Stimulated activated CD4-positive, alpha-beta T cell treated with anti-CD3 and anti-CD28 coated beads, Interleukin-12 subunit alpha, Interleukin-12 subunit beta, amount 100 ng/mL, for 24 hours (primary cell): ENCODE measurements at places on chromosomes 3 and 15.

GRCh38 chr15:80480171-80480811 lies 76.1 kb downstream of the ARNT2 start:
- no peak for DNase-seq

GRCh38 chr3:58021962-58022361 lies 13.7 kb downstream of the FLNB start:
- no peak for DNase-seq

- DNase-seq, result no peak
Observed at GRCh38 chr3:19065027-19065426, 83.3 kb upstream of the KCNH8 start.

GRCh38 chr3:148646126-148646665 lies 51.5 kb upstream of the AGTR1 start:
- DNase-seq, result no peak

- DNase-seq, result no peak
Observed at GRCh38 chr3:188584162-188584529, 430.2 kb downstream of the LPP start.

DNA sequence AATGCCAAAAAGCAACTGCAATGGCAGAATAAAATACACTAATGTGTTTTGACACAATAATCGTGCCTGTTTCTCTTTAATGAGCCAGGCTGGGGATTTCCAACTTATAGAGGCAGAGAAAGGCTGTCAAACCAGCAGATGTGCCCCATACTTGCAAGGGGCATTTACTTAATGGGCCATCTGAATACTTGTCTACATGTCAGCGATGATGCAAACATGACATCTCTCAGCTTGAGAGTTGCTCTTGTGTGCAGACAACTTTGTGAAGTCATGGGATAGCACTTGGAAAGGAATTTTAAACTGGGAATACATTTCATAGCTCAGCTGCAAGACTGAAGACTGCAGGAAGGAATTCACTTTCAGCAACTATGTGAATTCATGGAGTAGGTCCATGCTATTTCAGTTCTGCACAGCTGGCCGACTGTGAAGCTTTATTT lies 127.4 kb upstream of the ADAMTS9 start:
- DNase-seq, result no peak

DNA sequence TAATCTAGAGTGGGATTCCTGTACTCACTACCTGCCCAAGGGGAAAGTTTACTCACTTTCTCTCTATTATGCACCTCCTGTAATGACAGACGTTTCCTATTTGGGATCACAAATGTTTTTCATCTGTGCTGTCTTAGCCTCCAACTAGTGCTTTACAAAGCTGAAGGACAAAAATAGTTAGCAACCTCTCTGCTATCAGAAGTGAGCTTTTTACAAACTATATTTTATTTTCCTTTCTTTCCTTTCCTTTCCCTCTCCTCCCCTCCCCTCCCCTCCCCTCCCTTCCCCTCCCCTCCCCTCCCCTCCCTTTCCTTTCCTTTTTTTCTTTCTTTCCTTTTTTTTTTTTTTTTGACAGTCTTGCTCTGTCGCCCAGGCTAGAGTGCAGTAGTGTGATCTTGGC lies 130.8 kb downstream of the UNC13C start:
- DNase-seq, result no peak

- DNase-seq, result no peak
Observed at GRCh38 chr15:75228787-75229186, 27.1 kb downstream of the C15orf39 start.

GRCh38 chr3:16089521-16089920 lies 85.0 kb upstream of the GALNT15 start:
- DNase-seq, result no peak

DNA sequence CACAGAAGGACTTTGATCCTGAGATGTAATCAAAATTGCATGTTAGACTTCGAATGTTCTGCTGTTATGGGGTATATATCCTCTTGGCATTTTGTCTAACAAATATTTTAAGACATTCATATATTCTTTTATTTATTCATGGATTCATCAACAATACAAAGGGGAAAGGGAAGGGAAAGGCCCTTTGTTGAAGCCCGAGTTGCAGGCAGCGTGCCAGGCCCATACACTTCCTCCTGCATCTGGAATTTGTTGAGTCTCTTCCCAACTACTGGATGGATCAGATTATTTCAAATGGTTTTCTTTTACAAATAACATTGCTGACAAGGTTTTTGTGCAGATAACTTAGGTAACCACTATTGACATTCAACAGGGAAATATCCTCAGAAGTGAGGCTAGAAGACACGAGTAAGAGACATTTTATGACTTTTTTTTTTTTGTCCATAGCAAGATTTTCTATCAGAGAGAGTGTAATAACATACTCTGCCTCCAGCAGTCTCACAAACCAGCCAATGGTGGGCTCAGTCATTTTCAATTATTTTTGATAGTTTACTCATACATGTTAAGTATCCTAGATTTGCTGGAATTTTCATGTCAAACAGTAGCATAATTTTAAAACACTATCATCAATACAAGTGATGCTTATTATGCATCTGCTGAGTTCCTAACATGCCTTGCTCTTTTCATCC lies 94.3 kb downstream of the RPL39L start:
- DNase-seq, result no peak

DNA sequence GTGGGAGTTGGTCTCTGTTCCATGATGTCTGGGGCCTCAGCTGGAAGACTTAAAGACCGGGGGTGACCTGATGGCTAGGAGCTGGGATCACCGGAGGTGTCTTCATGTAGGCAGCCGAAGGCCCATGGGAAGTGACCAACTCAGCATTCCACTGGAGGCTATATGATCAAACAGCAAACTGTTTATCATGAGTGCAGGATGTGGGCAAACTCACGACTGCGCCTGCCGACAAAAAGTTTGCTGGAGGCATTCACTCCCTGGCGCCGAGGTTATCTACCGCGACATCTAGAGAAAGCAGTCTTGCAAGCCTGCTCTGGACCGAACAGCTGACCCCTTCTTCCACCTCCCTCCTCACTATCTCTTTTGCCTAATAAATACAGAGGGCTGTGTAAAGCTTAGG lies 62.7 kb upstream of the NR2C2 start:
- no peak for DNase-seq

- DNase-seq, result no peak
Observed at GRCh38 chr3:187736418-187736871, 8.8 kb downstream of the BCL6 start.

GRCh38 chr15:34795267-34796081 lies at the start of gene ACTC1:
TSS of gene ACTC1 (minus strand) at chr15:34795549. CDS start at chr15:34794808, 741 bp downstream.
- DNase-seq, result no peak

- no peak for DNase-seq
Observed at GRCh38 chr3:48320996-48321395, 12.5 kb downstream of the SPINK8 start.

DNA sequence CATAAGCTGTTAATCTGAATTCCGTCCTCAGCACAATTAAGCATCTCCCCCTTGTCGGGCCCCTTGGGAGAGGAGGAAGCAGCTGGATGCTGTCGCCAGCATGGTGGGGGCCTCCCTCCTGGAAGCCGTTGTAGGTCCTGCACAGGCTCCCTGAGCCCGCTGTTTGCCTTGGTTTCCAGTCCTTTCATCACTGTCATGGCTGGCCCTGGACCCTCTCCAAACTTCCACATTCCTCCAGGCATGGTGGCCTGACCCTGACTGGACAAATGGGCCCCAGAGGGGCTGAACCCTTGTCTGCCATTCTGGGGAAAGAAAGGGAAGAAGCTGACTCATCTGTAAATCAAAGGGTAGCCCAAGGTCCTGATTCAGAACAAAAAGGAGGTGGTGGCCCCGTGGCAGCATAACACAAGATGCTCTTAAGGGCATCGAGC lies 300.5 kb upstream of the LRRFIP2 start:
- no peak for DNase-seq

GRCh38 chr3:52606373-52607085 lies 70.1 kb downstream of the UQCC5 start:
- no peak for DNase-seq

GRCh38 chr15:26773917-26774316 lies 1.1 kb upstream of the GABRB3 start:
- no peak for DNase-seq

DNA sequence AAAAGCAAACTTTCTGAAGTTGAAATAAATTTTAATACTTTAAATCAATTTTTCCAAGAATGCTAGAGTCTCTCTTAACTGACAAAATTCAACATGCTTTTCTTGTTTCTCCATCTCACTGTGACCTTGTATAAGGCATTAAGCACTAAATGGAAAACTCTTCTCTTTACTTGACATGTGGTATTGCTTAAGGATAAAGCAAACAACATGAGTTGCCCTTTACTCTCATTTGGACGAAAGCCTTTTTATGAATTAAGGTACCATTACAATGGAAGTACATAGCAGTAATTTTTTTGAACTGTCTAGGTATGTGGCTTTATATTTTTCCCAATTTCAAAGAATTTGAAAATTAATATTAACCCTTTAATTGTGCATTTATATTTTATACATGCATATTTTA lies 1.4 kb downstream of the STRIT1 start:
- no peak for DNase-seq

DNA sequence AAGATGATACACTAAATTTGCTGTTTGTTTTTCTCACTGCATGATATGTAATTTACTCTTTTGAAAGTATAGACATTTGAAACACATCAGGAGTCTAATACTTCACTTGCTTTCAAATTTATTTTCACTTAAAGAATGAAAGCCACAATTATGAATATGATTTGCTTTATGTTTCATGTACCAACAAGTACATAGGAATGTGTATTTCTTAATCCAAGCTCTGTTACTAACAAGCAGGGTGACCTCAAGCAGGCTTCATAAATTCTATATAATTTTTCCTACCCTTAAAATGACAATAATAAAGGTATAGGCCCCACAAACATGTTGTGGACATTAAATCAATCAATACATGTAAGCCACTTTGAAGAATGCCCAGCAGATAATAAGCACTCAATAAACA lies 170.2 kb upstream of the P2RY1 start:
- no peak for DNase-seq

DNA sequence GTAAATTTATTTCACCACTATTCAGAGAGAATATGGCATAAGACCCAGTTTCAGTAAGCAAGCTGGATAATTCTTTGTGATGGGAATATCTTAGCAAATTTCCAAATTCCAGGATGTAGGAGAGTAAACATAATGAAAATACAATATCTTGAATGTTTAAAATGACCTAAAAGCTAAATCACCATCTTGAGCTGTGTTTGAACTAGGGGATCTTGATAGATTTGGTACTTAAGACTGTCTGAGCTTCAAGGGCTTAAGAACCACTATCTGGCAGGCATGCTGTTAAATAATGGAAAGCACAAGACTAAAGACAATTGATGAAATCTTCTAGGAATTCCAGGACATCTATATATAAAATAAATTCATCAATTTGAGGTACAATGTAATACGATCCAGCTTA lies 217.7 kb downstream of the ATP8B4 start:
- no peak for DNase-seq

- no peak for DNase-seq
Observed at GRCh38 chr15:40006646-40007045, 32.3 kb downstream of the SRP14 start.

- DNase-seq, result no peak
Observed at GRCh38 chr3:129507181-129507831, 21.1 kb upstream of the RHO start.

DNA sequence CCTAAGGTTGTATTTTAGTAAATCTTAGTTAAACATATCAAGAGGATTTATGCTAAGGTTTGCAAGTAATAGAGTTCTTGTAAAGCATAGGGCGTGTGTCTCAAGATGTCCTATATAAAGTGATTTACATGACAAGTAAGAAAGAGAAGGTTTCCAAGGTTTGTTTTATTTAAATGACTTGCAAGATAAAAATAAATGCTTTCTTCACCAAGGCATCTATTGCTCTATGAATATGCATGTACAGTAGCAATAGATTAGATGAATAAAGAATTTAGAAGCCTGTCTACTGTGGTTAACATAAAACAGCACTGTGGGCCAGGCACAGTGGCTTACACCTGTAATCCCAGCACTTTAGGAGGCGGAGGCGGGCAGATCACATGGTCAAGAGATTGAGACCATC lies 466.4 kb upstream of the IL12A start:
- DNase-seq, result no peak

DNA sequence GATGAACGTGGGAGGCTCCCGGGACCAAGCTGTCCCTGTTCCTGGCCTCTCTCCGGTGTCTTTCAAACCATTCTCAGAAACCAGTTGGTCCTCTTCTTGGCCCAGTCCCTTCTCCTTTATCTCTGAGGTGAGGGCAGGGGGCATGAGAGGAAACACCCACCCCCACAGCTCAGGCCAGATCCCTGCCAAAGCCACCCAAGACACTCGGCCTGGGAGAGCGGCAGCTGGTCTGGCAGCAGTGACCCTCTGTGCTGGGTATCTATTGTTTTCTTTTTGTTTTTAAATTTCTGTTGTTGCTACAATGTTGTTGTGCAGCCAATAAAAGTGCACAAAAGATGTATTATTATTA lies 27.3 kb downstream of the ACSBG1 start:
- DNase-seq, result no peak

GRCh38 chr3:102979682-102980354 lies 545.0 kb downstream of the ZPLD1 start:
- DNase-seq, result no peak

DNA sequence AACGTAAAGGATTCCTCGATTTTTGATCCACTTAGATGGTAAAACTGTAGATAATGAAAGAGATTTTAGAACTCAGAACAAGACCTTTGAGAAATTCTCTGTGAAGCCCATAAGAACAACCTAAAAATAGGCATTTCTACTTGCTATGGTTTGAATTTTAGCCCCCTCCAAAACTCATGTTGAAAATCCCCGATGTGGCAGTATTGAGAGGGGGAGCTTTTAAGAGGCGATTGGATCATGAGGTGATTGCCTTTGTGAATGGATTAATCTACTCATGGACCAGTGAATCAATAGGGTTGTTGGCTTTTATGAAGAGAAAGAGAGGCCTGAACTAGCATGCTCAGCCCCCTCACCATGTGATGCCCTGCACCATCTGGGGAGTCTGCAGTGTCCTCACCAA lies 20.2 kb upstream of the AHSG start:
- no peak for DNase-seq

DNA sequence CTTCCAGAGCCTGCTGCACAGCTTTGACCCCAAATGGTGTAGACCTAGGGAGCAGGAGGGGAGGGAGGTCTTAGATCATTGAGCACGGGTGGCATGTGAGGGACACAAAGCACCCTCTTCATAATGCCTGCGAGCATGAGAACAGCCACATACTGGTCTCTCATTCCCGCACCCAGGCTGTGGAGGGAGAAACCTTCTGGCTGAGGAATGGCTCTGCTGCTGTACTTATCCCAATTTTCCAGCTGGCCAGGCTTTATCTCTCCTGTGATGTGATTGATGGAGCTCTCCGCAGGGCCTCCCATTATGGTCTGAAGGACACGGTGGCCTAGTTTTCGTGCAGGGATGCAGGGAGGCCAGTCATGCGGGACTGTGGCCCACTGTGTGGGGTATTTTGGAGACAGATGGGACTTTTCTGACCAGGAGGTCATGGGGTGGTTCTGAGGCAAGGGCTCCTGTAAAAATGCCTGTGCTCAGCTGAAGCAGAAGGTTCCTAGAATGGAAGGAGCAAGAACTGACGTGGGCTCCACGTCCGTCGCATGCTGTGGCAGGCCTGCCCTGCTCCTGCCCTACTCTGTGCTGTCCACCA lies 251.5 kb downstream of the PLCL2 start:
- no peak for DNase-seq
